Right cardiac atrium (tissue), 5 donors: ENCODE measurements at places on chromosomes 5 and 9.

DNA sequence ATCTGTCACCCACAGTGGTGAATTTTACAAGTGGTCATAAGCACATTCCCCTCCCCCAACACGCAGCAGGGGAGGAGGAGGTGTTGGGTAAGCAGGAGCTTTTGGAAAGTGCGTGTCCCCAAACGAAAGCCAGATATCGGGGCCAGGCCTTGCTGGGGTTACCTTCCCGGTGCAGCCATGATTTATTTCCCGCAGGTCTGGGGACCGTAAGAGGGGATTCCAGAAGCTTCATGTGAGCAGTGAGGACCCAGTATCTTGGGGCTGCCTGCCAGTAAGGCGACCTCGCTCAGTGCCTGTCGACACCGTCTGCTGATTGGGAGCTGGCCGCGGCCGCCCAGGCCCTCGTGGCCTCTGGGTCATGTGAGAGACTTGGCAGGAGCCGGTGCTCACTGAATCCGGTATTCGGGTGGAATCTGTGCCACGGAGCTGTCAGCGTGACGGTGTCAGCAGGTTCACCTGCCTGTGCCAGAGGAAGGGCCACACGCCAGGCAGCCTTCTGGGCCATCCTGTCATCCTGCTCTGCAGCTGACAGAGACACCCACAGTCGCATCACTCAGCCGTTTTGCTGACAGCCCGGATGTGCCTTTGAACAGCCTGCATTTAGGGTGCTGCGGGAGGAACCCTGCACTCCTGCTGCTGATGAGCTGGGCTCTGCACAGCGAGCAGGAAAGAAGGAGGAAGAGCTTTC lies 37.3 kb downstream of the SEC61B start:
- DNase-seq: peak; percentile 95

- no peak for DNase-seq
Observed at GRCh38 chr9:36976371-36977030, 57.6 kb downstream of the PAX5 start.

- DNase-seq: peak; percentile 35
Observed at GRCh38 chr5:58671155-58671554, 88.3 kb downstream of the RAB3C start.

GRCh38 chr9:93100276-93100636 lies 4.2 kb downstream of the CARD19 start:
- no peak for DNase-seq

- DNase-seq: no peak
Observed at GRCh38 chr9:99181621-99182020, 40.1 kb downstream of the ALG2 start.

- no peak for DNase-seq
Observed at GRCh38 chr5:179378441-179379271, 33.4 kb upstream of the ADAMTS2 start.

- DNase-seq: peak; percentile 46
Observed at GRCh38 chr5:159855476-159856191, 60.6 kb upstream of the ADRA1B start.

DNA sequence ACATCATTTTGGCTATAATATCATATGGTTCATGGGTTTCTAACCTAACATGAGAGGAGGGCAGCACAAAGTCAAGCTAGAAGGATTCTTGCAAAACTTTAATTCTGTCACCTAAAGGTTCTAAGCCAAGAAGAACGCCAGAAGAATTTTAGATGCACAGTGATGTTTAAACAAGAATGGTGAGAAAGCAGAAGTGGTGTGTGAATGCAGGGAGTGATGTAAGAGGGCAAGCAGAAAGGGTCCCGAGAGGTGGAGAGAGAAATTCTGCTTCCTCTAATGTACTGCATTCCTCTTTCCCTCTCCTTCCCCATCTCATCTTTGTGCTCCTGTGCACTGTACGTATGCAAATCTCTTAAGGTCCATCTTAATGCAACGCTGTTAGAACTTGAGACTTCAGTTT lies 2.1 kb upstream of the TRMO start:
- no peak for DNase-seq

DNA sequence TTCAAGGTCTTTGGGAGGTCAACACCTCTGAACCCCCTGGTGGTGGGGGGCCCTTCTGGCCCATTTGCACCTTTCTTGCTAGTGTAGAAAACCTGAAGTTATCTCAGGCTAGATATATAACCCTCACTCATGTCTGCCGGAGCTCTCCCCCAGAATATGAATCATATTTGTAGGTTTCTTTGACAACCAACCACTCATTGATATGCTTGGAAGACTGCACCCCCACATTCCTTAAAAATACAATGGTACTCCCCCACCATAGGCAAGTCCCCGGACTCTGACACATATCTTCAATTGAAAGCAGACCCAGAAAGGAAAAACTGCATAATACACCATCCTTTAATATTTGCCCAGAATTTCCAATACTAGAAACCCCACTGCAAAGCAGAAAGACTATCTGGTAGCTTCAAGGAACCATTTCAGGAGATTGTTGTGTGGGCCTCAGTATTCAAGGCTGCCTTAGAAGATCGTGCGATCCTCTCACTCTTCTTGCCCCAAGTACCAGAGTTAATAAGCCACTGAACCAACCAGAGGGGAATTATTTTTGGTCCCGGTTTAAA lies 978 bp upstream of the UBE2B start:
- no peak for DNase-seq

- no peak for DNase-seq
Observed at GRCh38 chr9:84573083-84573482, 96.4 kb upstream of the NTRK2 start.

- no peak for DNase-seq
Observed at GRCh38 chr5:131109540-131110255, 55.4 kb downstream of the HINT1 start.

GRCh38 chr9:113566712-113567071 lies 103.2 kb downstream of the RGS3 start:
- no peak for DNase-seq

GRCh38 chr5:109691996-109692395 lies 2.3 kb downstream of the MAN2A1 start:
- no peak for DNase-seq

DNA sequence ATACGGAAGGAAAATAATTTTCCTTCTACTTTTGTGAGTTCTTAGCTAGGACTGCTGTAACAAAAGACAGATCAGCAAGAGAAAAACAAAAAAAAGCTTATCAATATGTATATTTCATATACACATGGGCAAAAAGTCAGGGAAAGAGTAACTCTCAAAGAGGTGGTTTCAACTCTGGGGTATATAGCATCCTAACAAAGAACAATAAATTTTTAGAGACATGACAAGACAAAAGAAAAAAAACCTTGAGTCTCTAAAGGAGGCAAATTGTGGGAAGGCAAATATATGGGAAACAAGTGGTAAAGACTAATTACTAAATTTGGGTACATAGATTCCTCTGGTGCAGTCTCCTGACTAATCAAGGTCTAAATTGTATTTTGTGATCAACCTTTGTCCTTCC lies 93.2 kb downstream of the C5orf15 start:
- DNase-seq: no peak

DNA sequence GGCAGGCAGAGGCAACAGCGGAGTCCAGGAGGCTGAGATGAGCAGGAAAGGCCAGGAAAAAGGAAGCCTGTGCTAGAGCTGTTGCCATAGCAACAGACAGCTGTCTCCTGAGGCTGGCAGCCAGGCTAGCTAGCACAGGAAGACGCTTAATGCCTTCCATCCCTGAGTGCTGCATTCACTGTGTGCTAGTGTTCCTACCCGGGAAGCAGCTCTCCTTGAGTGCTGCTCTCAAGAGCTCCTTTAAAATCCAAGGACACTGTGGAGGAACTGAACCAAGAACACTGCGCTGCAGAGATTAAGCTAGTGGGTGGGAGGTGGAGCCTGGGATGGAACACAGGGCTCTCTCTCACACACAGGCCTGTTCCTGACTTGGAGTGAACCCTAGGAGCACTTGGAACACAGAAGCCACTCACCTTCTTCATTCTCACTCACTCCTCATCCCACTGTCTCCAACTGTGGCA lies 53.5 kb upstream of the IL7R start:
- DNase-seq: no peak
